Brain (organoid and tissue), 16 donors: ENCODE measurements at places on chromosomes 1 and 21.

DNA sequence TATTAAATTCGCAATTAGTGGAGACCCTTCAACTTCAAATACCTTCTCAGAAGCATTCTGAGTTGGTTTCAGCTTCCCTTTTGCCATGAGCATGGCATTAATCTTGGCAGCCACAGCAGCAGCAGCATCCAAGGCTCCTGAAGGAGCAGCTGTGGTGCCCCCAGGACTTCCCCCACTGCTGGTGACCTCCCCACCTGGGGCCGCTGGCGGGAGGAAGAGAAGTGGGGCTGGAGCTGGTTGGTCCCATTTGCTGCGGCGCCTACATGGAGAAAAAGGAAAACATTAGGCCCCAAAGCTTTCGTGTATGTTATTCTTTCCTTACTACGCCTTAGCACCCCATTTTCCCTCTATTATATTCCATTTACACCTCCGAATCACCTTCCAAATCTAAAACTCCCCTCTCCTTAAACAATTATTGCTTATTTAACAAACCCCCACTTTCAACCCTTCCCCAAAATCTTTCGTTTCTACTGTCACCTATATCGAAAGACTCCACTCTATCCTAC is 569 bp downstream of the KHDC4 start:
- DNase-seq = no peak

DNA sequence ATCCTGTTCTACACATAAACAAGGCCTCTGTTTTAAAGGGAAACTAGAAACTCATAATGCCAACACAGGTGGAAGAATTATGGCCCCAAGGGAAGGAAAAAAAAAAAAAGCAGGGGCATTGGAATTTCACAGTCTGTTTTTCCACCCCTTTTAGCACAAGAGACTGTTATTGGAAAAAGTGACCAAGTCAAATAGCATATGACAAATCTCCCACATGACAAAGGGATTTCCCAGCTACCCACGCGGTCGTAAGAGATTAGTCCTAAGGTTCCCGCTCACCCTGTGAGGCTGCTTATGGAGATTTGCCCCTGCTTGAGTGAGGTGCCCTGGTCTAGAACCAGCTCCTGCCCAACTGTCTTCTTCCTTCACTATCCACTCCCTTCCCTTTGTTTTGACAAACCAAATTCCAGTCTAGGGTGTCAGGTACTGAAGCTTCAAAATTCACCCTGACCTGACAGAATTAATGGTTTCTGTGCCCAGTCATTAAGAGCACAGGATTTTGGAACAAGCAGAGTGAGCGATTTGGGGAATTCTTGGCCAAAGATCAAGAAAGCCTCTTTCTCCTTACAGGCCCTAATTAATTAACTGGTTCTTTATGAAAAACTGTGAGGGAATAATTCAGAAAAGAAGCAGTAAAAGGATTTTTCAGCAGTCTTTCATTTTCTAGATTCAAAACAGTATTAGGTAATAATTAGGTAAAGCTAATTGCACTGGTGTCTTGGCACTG is 107.3 kb downstream of the NMNAT2 start:
- DNase-seq = no peak

GRCh38 chr1:86149591-86149990 is 7.0 kb downstream of the COL24A1 start:
- DNase-seq = no peak

- DNase-seq = no peak
Measured at GRCh38 chr1:204477036-204477740, 17.4 kb downstream of the PIK3C2B start.

DNA sequence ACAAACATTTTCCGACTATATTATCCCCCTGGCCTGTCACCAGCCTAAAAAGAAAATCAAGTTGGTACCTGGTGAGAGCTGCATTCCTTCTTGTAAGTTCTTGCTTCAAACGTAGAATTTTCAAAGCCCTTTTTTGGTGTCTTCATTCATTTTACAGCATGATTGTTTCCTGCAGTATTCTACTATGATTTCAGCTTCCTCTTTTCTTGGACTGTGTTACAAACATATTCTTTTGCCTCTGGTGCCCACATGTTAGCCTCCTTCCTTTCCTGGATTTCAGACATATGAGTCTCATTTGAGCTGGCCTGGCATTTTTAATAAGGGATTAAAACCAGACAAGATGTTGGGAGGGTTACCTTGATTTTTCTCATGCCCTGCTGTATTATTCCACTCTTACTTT is 142.5 kb downstream of the PIGK start:
- DNase-seq = no peak

DNA sequence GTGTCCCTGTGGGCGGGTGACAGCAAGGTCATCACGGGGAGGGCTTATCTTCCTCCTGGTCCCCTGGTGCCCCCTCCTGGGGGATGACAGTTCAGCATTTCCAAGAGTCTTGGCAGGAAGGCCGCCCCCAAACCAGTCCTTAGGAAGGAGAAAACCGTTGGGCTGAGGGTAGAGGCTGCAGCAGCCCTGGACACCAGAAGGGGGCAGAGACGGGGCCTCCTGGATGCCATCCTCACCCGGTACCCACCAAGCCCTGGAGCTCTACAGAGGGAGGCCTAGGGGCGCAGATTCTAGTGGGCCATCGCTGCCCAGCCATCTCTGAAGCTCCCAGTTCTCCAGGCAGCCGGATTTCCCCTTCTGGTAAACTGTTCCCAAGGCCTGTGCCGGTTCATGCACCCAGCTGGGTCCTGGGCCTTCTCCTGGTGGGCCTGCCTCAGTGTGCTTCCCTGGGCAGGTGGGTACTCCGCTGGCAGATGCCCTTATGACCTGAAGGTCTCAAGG is 14.8 kb upstream of the ZNF669 start:
- DNase-seq = no peak

GRCh38 chr1:70057500-70057899 is 147.9 kb downstream of the LRRC40 start:
- no peak for DNase-seq

- DNase-seq = no peak
Measured at GRCh38 chr1:41640756-41641474, 156.4 kb upstream of the EDN2 start.

DNA sequence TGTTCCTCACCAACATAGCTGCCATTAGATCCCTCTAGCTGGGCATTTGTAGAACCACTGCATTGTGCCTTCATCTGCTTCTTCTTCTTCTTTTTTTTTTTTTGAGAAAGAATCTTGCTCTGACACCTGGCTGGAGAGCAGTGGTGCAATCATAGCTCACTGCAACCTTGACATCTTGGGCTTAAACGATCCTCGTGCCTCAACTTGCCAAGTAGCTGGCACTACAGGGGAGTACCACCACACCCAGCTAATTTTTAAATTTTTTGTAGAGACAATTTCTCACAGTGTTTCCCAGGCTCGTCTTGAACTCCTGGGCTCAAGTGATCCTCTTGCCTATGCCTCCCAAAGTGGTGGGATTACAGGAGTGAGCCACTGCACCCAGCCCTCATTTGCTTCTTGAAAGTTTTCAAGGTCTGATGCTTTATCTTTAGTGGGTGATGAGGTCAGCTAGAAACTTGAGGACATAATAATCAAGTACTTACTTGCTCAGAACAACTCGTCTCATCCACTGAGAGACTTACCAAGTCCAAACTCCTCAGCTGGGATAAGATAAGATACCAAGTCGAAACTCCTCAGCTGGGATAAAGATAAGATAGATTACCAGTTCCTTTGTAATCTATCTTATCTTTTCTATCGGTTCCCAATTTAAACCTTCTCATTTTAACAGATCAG is 71.5 kb downstream of the MACF1 start:
- no peak for DNase-seq

DNA sequence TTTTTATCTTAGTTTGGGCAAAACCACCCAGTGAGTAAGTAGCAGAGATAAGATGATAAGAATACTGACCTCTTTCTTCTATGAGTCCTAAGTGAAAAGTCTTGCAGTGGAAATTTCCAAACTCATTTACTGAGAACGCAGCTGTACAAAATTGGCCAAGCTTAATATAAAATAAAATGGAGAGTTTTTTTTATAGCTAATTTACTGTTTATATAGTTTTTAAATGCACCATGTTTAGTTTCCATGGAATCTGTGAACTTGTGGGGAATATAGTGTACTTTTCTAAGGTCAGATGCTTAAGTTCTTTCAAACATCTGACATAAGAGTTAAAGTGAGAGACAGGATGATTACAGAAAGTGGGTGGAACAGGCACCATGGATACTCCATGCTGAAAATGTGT is 833.5 kb downstream of the ADGRL2 start:
- DNase-seq = no peak

- no peak for DNase-seq
Measured at GRCh38 chr1:223765719-223766340, 53.5 kb downstream of the CAPN2 start.

DNA sequence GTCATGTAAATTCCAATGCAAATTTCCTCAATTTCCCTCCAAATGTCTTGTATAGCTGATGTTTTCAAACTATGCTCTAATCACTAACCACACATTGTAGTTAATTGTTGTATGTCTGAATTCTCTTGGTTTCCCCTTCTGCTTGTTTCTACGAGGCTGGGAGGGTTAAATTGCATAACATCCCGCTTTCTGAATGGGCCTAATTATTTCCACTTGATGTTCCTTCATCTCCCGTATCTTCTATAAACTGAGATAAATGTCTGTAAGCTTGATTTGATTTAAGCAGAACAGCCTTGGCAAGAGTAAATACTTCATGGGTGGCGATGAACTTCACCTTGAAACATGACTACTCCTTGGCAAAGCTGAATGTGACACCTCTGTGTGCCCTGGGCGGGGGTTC is 72.2 kb downstream of the SERINC2 start:
- no peak for DNase-seq

- no peak for DNase-seq
Measured at GRCh38 chr1:66648901-66649595, 103.2 kb upstream of the DYNLT5 start.

DNA sequence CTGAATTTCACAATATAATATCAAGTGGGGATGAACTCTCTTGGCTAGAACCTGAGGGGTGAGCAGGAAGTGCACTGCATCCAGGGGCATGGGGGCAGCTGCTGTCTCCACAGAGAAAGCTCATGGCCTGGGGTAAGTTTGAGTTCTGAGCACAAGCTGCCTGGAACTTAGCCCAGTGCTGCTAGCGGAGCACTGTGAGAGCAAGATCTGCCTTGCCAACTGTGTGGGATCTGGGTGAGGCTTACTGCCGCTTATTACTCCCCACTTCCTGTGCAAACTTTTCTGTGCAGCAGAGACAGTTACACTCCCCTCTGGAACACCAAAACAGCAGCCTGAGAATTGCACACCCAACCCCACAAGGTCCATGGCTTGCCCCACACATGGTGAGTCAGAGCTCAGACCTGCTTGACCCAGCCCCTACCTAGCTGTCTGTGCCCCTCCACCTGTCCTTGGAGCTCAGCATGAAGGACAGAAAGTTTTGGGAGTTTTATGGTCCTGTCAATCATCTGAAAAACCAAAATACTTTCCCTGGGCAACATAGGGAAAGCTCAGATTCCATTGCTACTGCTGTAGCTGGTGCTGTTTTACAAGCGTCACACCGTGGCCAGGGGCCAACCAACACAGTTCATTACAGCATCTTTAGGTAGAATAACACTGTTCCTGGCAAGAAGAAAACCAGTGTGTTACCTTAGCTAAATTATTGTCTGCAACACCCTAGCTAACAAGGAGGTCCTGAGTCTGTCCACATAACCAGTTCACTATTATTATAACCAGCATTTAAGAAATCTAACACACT is 762.1 kb upstream of the NEGR1 start:
- no peak for DNase-seq

- DNase-seq = no peak
Measured at GRCh38 chr1:167849666-167850065, 64.3 kb downstream of the ADCY10 start.

DNA sequence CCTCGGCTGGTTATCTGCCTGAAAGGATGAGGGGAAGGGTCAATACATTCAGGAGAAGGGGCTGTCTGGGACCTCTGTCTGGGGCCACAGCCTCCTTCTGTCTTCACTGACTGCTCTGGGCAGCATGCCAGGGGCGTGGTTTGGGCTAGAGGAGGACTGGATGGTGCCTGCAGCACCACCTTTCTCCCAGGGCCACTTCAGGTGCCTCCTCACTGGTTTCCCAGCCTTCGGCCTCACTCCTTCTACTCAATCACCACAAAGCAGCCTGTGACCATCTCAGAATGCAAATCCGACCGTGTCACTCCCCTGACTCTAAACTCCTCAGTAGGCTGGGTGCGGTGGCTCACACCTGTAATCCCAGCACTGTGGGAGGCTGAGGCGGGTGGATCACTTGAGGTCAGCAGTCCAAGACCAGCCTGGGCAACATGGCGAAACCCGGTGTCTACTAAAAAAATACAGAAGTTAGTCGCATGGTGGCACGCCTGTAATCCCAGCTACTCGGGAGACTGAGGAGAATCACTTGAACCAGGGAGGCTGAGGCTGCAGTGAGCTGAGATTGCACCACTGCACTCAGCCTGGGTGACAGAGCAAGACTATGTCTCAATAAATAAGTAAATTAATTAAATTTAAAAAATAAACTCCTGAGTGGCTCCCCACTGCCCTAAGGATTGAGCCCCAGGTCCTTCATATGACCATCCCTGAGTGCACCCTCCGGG is 50.1 kb upstream of the ECE1 start:
- no peak for DNase-seq

- no peak for DNase-seq
Measured at GRCh38 chr1:183996040-183996384, 41.5 kb downstream of the COLGALT2 start.

- DNase-seq = no peak
Measured at GRCh38 chr1:156232201-156232894, 9.6 kb upstream of the BGLAP start.

- DNase-seq = no peak
Measured at GRCh38 chr1:219917851-219918466, 10.4 kb downstream of the SLC30A10 start.

DNA sequence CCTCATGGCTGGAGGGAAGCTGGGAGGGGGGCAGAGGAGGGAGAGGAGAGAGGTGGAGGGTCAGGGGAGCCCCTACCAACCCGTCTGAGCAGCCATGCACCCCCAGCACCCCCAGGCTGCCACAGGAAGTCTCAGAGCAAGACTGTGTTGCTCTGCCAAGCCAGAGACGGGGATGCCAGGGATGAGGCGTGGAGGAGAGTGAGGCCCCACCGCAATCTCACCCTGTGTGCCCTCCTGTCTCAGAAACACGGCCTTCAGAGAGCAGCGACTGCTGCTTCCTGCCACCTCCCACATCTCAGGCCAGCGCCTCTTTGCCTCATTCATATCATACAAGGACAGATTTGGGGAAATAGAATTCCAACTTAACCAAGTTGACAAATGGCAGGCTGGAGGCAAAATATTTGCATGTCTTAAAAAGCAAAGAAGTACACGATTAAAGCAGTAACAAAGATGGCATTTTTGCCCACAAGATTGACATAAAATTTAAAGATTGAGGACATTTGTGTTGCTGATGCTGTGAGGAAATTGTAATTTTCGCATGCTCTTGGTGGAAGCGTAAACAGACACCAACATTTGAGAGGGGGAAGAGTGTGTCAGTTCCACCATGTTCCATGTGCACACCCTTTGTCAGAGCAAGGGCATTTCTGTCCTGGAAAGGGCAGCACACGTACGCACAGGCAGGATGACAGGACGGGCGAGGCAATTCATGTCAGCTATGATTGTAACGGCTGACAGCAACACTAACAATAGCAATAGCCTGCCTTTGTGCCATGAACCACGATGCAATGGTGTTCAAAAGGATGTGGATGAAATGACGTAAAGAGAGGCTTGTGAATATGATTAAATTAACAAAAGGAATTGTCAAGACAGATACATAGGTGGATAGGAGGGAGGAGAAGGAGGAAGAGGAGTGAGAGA is 59.0 kb upstream of the BACE2 start:
- peak; percentile 5 for DNase-seq
